ENCODE measurements at places on chromosomes 7 and 10.
A peak's percentile ranks its signal among the peaks of the same experiment; 100 is the strongest.

- DNase-seq: no peak
Measured at GRCh38 chr7:115477193-115477651, 553.3 kb downstream of the TFEC start.

DNA sequence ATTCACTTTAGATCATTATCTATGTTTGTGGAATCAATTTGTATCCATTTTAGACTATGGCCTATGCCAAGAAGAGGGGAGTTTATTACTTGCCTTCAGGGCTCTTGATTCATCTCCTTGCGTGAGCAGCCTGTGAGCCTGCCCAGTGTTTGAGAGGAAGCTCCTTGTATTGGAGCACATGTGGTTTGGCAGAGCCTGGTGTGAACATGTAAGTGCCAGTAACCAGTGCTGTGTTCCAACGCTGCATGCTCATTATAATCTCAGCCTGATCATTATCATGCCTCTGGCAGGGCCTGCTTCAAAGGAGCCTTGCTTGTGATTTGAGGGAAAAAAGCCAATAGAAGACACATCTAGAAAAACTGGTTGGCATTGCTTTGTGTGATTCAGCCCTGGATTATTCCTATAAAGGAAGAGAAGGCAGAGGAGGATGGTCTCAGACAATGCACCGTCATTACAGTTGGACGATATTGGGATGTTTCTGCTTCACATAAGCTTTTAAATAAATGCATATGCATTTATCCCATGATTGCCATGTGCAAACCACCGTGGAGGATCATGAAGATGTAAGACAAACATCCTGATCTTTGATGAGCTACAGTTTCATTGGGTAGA, 203.4 kb upstream of the AHR start:
- DNase-seq: peak; percentile 73

GRCh38 chr7:101869026-101869900, 51.8 kb downstream of the CUX1 start:
- DNase-seq: no peak

GRCh38 chr10:63261496-63261895, 128.4 kb downstream of the NRBF2 start:
- DNase-seq: no peak

GRCh38 chr7:75596727-75597614, 104.9 kb downstream of the SPDYE5 start:
- DNase-seq: no peak

- DNase-seq: no peak
Measured at GRCh38 chr7:24227068-24227467, 56.9 kb upstream of the NPY start.

DNA sequence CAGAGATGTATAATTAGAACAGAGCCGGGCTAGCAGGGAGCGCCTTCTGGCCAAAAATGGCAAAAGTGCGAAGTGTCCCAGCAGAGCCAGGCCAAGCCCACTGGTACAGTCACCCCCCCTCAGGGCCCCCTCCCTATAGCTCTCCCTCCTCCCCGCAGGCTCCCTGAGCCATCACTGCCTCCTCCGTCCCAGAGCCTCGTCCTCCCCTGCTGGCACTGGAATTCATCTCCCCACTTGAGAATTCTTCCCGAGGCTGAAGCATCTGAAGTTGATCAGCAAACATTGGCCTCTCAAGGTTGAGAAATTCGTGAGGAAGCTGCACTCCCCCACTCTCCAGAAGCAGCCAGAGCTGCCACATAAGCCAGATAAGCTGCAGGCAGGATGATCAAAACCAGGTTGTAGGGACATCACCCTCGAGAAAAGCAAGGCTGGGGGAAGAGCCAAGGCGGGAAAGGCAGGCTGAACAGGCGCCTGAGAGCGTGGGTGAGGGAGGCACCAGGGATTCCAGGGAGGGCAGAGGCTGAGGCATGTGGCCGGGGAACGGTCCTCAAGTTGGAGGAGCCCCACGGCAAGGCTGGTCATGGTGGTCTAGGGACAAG, 23.4 kb downstream of the CAMK2G start:
- DNase-seq: no peak

- no peak for DNase-seq
Measured at GRCh38 chr10:50988792-50989191, 85.5 kb upstream of the PRKG1 start.

DNA sequence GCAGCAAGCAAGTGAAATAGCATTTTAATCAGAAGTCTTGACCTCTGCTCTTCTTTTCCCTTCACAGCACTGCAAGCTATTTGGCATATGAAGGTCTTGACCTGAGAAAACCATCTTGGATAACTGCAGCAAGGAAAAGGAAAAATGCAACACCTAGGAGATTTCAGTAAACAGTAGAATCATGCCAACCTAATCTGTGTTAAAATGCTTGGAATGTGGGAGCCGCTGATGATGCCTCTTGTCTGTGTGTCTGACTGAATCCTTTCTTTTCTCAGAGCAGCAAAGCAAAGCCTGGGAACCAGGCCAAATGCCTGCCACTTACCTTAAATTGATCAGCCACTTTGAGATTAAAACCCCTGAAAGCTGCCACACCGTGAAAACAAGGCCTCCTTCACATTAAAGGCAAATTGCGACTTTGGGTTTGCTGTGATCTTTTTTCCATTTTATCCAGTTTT, 80.4 kb upstream of the CDK6 start:
- peak; percentile 36 for DNase-seq

DNA sequence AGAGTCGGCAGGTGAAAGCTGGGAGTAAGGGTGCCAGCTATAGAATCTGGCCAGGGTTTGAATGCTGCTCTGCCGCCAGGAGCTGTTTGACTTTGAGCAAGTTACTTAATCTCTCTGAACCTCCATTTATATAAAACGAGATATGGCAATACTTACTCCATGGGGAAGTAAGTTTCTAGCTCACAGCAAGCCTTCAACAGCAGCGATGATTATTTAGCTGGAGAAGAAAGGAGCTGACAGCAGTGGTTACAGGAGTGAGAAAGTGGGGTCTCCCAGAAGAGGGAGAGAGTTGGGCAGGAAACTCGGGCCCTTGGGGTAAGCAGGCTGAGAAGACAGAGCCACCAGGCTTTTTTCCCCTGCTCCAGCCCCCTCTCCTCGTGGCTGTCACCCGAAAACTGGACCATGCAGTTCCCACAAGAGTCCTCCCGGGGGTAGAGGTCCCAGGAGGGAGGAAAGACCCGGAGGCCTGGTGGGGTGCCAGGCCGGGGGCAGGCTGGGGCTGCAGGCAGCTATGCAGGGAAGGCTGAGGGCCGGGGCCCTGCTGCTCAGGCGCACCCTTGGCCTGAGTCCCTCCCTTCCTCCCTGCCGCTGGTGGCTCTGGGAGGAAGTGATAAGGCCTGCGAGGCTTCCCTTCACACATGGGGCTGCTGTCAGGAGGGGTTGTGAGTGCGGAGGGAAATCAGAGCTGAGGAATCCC, 3.5 kb downstream of the NOS3 start:
- DNase-seq: no peak
